ENCODE measurements at places on chromosomes 12 and 14. TPM values are rescaled to one million over a fixed set of nuclear protein-coding genes. Genes with fewer than 3 reads are reported as not detected.

DNA sequence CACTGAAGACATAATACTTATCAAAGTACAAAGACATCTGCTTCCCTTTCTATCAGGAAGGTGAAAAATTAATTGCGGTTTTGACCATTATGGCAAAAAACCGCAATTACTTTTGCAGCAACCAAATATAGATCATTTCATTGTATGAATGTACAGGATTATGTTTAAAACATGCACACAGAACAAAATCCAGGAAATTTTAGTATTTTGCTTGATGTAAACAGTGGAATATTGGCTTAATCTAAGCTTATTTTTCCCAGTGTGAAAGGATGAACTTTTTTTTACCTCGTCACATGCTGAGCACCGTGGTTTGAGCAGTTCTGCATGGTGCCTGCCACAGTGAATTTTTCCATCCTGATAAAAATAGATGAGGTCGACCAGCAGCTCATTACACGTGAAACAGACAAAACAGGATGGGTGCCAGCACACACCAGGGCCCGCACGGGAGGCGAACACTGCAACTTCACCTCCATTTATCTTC is 121.2 kb downstream of the PRICKLE1 start:
- peak; percentile 20 for DNase-seq
- peaks cover 46% of the 10 kb centered on the region for H3K4me1 ChIP-seq
- no peaks in the 10 kb centered on the region for H3K27me3 ChIP-seq

- no peak for DNase-seq
- no peaks in the 10 kb centered on the region for H3K36me3 ChIP-seq
- H3K27ac ChIP-seq = no peak overlapping the region
- no peaks in the 10 kb centered on the region for H3K4me1 ChIP-seq
- H3K4me3 ChIP-seq = no peak overlapping the region
Observed at GRCh38 chr12:114982760-114983159, 298.8 kb upstream of the TBX3 start.

LYZ gene
- 58.1 TPM for total RNA-seq

DNA sequence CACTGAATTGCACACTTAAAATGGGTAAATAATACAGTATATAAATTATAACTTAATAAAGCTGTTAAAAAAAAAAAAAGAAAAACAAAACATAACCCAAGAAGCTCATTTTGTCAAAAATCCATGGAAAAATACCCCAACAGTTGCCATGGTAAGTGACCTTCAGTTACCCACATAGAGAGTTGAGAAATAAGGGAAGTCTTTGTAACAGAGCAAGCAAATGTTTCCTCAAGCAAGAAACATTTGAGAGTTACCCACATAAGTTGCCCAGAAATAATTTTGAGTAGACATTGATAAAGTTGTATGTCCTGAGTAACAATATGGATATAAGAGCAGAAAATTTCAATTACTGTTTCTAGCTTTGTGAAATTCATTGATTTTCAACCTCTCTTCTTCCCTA is 227.4 kb downstream of the CCDC59 start:
- no peaks in the 10 kb centered on the region for H3K27me3 ChIP-seq
- DNase-seq = no peak
- H3K36me3 ChIP-seq = no peaks in the 10 kb centered on the region
- H3K4me3 ChIP-seq = no peak overlapping the region
- H3K27ac ChIP-seq = no peak overlapping the region

NPAS3 gene
- 3.9 TPM for total RNA-seq

All from tibial nerve (tissue), 4 donors.